Activated CD4-positive, alpha-beta T cell treated with anti-CD3 and anti-CD28 coated beads, Interleukin-10, Interleukin-2, amounts not matched to agents 100 ng/mL and 50 ng/mL, durations not matched to agents 16 hours and 8 hours (primary cell): ENCODE measurements at places on chromosomes 5 and 9.

- DNase-seq: no peak
These were observed 278.8 kb downstream of the ENC1 start for GRCh38 chr5:74361406-74362358.

DNA sequence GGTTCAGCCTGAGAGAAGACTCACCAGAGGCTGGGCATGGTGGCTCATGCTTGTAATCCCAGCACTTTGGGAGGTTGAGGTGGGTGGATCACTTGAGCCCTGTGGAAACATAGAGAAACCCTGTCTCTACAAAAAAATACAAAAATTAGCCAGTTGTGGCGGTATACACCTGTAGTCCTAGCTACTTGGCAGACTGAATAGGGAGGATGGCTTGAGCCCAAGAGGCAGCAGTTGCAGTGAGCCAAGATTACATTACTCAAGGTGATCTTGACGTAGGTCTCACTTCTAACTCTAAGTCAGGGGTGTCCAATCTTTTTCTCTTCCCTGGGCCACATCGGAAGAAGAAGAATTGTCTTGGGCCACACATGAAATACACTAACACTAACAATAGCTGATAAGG is 16.2 kb upstream of the ATP6V1G1 start:
- no peak for DNase-seq

GRCh38 chr9:37390759-37391158 is 31.7 kb upstream of the GRHPR start:
- DNase-seq: peak; percentile 38

GRCh38 chr9:76101075-76101474 is 210.6 kb downstream of the PCSK5 start:
- DNase-seq: no peak

- no peak for DNase-seq
These were observed 79.0 kb downstream of the FBXW11 start for GRCh38 chr5:171927345-171927941.

GRCh38 chr5:107393851-107394250 is 276.9 kb downstream of the EFNA5 start:
- DNase-seq: no peak

GRCh38 chr9:113386571-113387393 is 10.0 kb upstream of the HDHD3 start:
- no peak for DNase-seq

DNA sequence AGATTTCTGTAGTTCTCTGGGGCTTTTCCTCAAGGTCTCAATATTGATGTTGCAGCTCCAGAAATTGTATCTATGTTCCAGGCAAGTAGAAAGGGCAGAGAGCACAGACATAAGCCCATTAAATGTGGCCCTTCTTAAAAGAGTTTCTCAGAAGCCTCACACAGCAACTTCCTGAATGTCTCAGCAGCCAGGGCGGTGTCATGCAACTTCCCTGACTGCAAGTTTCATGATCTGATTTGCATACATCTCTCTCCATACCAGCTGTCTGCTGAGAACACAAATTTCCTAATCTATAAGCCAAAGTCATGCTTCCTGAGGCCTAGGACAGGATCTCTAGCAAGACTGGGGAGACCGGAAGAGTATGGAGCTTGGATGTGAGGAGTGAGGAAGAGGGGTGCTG is 13.0 kb downstream of the RGS7BP start:
- DNase-seq: no peak

DNA sequence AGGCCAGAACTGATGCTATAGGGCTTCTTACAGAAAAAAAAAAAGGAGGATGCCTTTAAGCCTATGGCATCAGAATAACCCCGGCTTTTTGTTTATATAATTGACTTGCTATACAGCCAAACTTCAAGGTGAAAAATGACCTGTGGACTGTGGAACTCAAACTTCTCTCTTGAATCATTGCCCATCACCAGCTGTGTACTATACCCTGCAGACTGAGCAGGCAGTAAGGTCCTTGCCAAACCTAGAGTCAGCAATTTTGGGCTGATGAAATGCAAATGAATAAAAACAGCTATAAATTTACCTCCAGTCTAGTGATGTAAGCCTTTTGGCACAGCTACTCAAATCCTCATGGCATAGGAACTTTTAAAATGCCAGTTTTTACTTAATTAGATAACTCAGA is 44.5 kb upstream of the PPP3R2 start:
- DNase-seq: no peak

GRCh38 chr9:134339183-134339806 is 13.0 kb downstream of the RXRA start:
- DNase-seq: no peak

DNA sequence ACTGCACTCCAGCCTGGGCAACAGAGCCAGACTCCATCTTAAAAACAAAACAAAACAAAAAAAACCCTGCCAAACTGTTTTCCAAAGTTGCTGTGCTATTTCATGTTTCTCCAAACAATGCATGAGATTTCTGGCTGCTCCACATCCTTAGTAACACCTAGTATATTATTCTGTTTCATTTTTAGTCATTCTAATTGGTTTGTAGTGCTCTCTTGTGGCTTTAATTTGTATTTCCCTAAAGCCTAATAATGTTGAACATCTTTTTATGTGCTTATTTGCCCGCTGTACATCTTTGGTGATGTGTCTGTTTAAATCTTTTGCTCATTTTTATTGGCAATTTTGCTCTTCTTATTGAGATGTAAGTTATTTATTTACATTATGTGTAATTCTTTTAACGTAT is 18.4 kb upstream of the TTC1 start:
- DNase-seq: no peak

DNA sequence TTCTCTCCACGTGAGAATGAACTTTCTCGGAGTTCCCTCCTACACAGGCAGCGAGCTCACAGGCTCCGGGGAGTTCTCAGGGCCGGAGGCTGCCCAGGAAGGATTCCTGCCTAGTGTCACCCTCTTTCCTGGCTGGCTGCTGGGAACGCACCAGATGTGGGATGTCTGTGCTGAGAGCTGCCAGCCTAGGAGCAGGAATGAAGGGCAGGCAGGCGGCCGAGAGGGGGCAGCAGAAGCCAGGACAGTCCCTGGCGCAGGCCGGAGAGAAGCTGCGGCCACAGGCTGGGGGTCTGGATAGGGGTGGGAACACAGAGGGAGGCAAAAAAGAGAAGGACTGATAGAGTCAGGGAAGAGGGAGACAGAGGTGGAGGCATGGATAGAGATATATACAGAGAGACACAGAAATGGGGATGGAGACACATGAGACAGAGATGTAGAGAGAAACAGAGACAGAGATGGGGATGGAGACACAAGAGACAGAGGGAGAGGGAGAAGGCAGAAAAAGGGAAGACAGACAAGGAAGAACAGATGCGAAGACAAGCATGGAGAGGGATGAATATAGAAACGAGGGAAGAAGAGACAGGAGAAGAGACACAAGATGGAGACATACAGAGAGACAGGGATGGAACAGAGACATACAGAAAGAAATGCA is 25.3 kb upstream of the ENHO start:
- DNase-seq: peak; percentile 36

DNA sequence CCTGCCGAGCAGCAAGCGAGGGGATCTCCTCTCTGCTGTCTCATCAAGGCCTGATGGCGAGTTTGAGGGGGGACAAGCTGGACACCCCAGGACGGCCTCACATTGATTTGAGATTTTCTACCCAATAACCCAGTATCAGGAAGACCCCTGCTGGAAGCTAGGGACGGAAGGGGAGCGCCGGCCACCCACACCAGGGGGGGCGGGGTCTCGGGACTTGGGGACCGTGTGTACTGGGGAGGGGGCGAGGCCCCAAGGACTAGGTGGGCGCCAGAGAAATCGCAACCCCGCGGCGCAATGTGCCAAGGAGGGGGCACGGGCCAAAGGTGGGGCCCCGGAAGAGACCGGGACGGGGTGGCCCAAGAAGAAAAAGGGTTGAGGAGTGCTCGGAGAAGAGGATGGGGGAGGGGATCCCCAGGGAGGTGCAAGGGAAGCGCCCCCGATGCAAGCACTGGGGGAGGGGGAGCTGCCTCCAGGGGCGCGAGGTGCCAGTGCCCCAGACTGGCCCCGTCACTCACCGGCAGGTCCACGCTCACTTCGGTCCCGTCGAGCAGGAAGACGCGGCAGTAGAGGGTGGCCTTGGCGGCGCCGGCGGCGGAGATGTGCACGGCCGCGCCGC is 1.1 kb downstream of the EPB41L4B start:
- DNase-seq: peak; percentile 19

DNA sequence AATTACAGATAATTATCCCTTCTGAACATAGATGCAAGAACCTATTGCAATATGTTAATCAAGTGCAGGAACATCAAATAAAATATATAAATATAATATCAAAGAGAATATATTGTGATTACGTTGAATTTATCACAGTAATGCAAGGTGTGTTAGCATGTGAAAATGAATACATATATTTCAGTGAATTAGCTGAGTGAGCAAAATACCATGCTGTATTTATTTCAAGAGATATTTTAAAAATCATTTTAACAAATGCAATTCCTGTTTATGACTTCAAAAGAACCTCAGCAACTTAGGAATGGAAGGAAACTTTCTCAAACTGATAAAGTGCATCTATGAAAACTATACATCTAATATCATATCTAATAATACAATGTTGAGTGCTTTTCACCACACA is 856.9 kb upstream of the PTPRD start:
- no peak for DNase-seq

DNA sequence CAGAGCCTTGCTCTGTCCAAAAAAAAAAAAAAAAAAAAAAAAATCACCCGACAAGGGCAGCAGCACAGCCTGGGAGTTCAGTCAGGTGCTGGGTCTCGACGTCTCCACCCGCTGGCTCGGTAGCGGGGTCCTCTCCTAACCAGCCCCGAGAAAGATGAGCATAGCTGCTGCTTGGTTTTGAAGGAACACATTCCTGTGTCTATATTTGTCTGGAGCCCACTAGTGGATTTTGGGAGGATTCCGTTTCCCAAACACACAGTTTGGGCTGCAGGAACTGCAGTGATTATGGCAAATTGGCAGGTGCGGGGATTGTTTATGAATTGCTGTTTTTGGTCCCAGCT is 1.2 kb downstream of the OTULINL start:
- no peak for DNase-seq

DNA sequence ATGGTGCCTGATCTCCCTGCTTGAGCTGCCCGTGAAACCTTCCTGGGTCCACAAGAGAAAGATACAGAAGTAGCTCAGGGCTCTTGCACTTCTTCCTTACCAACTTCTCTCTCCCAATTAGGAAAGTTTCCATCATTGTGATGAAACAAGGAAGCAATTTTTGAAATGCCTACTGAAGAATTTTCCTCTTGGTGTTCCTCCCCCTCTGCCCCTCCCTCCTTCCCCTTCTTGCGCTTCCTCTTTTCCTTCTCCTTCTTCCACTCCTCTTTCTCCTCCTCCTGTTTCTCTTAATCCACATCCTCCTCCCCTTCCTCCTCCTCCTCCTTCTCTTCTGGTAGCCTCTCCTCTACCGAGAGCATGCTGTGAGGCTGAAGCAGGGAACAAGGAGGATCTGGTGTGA is 36.3 kb upstream of the OTULINL start:
- DNase-seq: no peak

GRCh38 chr9:7542126-7542525 is 257.5 kb downstream of the DMAC1 start:
- DNase-seq: no peak

- no peak for DNase-seq
These were observed 117.2 kb upstream of the CCDC112 start for GRCh38 chr5:115413651-115414050.

DNA sequence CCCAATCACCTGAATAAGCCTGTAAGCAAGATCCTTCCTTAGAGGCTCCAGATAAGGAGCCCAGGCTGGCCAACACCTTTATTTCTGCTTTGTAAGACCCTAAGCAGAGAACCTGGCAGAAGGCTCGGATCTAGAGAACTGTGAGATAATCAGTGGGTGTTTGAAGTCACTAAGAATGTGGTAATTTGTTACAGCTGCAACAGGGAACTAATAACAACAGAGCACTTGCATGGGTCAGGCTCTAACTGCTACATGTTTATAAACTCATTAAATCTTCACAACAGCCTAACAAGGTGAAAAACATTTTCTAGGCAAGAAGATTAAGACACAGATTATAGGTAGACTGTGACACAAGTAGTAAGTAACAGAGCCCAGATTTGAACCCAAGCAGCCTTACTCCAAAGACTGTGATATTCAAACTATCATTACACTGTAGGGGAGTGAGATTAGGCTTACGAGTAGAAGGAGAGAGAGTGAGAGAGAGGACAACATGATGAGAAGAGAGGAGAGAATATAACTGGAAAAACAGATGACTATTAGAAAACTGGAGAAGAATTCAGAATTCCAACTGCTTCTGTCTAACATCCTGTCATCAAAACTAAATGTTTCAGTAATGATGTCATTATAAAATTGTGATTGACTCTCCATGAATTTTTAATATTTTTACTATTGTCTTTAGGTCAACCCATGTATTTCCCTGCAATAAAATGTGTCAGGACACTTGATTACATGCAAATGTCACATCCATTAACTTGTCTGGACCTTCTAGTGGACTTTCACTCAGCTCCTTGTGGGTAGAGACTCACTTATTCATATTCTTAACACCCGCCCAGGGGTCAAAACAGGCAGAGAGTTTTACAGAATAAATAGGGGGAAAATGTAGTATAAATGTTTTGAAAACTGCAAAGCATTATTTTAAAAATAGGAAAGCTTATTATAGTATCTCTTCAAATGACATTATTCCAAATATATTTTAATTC is 290.9 kb upstream of the RGMB start:
- DNase-seq: no peak

DNA sequence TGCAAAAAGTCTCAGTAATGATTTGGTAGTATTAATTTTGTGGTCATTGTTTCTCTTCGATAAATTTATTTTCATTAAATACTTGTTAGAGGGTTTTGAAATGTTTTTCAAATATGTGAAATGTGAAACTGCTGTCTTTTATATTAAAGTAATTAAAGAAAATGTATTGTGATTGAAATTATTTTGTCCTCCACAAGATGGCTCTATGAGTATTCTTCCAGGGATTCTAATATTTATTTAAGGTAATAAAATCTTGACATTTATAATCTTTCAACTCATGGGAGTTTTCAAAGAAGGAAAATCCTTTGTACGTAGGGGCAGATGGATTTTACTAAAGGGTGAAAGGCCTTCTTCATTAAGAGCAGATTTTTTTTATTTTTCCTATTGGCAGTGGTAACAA is 19.3 kb downstream of the ISOC1 start:
- no peak for DNase-seq

DNA sequence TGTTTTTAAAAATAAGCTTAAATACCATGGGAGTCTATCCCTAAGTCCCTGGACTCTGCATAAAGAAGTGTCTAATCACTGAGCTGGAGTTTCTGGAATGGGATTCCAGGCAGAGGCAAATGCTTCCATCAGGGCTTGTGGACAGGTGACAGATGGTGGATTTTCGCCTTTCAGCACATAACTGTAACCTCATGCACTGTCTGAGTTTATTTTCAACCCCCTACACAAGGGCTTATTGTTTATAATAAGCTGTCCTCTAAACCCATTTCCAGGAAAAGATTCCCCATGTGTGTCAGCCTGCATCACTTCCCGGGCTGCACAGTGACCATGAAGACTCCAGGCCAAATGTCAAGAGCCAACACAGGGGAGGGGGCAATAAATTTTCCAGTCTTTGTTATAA is 264.0 kb downstream of the PIK3R1 start:
- no peak for DNase-seq

GRCh38 chr9:2192356-2192979 is 177.3 kb downstream of the SMARCA2 start:
- DNase-seq: no peak
